Right ventricle myocardium inferior (tissue), 1 donor: ENCODE measurements at places on chromosomes 5 and 9.

DNA sequence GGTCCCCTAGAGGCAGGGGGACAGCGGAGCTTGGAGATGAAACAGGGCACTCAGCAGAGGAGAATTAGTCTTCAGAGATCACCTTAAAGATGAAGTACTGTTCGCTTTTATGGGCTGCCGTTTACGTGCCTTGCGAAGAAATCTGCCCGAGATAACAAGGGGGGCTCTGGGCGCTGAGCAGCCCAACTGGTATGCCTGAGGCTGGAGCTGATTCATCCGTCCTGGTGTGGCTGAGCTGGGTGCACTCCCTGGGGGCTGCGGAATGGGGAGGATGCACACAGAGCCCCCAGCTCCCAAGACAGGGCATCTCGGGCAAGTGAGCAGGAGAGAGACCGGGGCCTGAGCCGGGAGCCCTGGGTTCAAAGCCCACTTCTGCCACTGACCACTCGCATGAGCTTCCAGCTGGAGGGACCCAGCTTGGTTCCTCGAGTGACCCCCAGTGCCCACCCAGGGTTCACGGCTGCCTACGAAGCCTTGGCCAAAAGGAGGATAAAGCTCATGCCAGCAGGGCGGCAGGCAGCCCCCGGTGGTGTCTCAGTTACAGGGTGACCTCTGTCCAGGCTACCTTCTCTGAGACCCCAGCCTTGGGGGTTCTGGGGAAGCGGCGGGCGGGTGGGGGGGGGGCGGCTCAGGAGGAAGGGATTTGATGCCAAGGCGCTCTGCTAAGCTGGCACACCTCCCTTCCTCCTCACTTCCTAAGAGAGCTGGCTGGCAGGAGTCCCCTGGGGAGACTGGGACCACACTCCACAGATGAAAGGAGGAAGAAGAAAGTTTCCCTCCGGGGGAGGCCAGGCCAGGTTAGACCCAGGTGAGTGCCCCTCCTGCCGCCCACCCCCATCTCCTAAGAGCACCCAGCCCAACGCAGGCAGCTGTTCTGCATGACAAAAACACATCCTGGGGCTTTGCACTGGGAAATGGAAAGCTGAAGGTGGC lies 5.7 kb downstream of the FIBCD1 start:
- peak; percentile 57 for DNase-seq

DNA sequence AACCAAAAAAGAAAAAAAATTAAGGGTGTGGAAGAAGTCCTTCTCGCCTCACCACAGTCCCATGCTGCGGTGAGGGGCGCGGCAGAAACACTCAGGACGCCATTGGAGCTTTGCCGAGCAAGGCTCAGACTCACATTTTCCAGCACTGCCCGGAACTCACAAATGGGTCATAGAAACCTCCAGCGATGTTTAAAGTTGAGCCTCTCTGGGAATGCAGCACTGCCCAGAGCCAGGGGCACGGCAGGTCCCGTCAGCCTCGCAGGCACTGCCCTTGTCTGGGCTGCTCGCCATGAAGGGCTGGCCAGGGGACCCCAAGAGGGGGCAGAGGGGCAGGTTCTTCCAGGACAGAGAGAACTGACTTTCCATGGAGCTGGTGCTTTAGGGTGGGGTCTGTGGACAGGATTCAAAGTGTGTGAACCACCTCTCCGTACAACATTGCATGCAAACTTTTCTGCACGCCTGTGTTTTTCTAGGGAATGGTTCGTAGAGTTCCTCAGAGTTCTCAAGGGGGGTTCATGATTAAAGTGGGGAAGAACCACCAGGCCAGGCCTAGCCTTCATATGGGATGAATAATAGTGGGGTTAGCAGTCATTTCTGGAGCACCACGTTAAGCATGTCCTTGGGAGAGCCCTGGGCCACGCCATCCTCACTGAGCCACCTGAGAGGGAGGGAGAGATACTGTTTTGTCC lies 38.4 kb downstream of the PRRX2 start:
- DNase-seq = peak; percentile 55

DNA sequence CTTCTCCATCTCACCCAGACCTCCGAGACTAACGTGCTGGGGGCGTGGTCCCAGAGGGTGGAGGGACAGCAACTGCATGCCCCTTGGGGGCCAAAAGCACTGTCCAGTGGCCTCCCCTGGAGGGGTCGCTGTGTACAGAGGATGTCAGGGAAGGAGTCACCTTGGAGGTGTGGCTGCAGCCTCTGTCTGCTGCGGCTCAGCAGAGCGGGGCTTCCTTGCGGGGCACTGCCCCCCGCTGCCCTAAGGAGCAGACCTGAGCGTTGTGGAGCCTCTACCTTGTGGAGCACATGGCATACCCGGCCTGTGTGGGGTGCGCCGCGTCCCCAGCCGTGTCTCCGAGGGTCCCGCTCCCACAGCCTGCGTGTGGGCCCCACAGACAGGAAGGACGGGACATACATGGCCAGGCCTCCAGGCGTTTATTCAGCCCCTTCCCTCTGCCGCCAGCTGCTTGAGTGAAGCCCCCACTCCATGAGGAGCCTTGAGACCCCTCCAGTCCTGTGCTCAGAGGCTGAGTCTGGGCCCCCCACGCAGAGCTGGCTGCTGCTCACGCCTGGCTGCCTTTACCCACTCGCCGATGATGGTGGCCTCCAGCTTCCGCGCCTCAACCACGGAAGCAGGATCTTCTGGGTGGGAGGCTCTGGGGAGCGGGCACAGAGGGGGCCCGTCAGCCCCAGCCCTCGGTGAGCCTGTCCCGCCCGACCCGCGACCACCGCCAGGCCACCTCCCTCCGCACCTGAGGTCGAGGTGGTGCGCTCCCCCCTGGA lies 4.2 kb downstream of the DPP7 start:
- no peak for DNase-seq

GRCh38 chr5:148857474-148857873 lies 31.1 kb downstream of the ADRB2 start:
- no peak for DNase-seq

DNA sequence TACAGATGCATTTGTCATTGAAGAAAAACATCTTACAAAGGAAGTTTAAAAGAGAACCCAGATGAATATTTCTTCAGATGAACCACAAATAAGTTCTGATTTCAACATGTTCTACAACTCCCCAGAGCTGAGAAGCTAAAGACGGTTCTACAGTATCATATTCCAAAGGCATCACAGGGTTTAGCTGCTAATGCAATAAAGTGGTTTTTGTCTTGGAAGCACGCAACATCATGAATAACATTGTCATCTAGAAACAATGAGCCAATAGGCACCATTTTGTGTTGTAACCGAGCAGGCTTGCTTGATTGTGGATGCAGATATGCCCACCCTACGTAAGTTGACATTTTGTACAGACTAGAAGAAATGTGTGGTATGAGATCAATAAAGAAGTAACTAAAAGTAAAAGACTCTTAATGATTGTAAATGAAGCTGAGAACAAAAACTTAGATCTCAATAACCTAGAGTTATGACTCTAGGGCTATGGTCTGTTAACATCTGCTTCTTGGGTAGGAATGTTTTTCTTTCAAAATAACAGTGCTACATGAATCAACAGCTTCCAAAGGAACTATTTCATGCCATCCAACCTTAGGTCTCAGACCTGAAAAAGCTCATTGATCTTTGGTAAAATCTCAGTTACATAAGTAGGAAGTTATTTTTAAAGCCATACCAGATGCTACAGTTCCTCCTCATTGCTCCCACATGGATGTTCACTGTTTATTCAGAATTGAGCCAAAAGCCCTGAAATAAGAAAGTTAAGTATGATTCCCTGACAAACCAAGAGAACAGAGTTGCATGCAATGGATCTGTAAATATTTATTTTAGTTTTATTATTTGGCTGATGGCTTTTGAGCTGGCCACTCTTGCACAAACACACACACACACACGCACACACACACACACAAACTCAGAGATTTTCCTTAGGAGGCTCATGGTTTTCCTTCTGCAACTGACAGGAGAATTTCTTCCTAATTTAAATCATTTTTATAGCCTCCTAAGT lies 118.7 kb upstream of the SLCO6A1 start:
- no peak for DNase-seq
